CD4-positive, alpha-beta T cell (primary cell): ENCODE measurements at places on chromosomes 7 and 10.

DNA sequence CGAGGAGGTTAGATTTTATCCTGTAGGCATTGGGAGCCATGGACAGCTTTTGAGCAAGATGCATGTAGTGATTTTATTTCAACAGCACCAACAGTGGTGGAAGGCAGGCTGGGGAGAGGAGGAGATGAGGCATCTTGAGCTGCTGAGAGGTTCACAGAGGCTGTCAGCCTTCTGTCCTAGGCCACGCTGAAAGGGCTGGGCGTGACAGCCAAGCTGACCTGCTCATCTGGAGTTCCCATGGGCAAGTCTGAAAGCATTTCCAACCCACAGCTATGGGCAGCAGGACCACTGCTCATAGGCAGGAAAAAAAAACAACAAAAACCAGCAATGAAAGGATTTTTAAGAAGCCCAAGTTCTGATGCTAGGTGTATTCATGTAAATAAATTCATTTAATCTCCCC is 7.7 kb downstream of the NEURL1 start:
- DNase-seq: no peak

GRCh38 chr7:133294234-133294633 is 41.4 kb downstream of the EXOC4 start:
- no peak for DNase-seq

GRCh38 chr7:135308583-135309327 is 75.1 kb downstream of the STRA8 start:
- no peak for DNase-seq

DNA sequence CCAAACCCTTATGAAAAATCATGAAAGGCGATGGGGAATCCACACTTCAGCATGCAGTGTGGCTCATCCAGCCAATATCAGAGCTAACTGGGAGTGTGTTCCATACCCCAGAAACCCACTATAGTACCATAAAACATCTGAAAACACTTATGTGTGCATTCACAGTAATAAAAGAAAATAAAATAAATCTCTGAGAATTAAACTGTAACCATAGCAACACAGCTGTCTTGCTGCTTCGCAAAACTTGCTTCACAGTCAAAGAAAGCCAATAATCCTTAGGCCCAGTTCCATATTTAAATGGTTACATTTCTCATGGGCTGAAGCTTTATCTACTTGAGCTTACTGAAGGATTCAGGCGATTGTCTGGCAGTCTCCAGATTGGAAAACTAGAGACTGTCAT is 19.9 kb upstream of the POLR1F start:
- DNase-seq: no peak

DNA sequence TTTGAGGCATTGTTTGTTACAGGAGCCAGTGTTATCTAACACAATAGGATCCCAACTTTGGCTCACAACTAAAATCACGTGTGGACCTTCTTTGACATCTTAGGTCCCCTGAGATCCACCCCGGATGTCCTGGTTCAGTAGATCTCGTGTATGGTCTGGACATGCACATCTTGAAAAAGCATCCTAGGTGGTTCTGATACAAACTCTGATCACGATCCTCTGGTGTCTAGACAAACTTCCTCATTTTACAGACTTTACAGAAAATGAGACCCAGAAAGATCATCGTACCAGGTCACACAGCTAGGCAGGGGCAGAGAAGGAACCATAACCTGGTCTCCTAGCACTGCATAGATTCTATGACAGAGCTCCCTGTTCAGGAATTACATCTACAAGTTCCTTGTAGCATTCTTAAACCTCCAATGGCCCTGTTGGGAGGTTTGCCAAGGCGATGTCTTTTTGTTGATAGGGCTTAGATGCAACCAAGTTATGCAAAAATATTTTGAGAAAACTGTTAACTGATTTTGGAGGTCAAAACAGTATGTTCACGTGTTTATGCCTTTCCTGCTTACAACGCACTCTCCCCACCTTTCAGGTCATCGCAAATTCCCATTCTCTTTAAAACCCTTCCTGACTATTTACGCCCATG is 30.8 kb upstream of the CHST15 start:
- DNase-seq: no peak

- DNase-seq: no peak
Observed at GRCh38 chr10:124609698-124610097, 134.5 kb downstream of the FAM53B start.

GRCh38 chr7:40482845-40483244 is 348.0 kb downstream of the SUGCT start:
- DNase-seq: no peak

GRCh38 chr7:106068986-106069385 is 43.1 kb downstream of the SYPL1 start:
- DNase-seq: no peak

GRCh38 chr7:140714331-140715040 is 18.0 kb downstream of the NDUFB2 start:
- no peak for DNase-seq

- DNase-seq: no peak
Observed at GRCh38 chr10:72334196-72334824, 20.4 kb downstream of the DNAJB12 start.

DNA sequence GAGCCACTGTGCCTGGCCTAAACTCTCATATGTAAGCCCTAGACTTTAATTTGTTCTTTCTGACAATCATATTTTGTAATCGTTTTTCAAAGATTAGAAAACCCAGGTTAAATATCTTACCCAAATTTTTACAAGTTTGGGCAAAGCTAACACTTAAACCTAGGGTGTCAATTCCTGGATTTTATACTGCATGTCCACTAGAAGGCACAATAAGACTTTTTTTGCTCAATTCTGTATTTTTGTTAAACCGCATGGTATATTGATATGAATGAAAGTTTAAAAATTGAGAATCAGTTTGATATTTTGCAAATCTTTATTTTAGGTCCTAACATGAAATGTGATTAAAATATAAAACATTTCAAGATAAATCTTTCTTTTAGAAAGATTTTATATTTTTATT is 29.3 kb downstream of the DYNC2I1 start:
- no peak for DNase-seq

DNA sequence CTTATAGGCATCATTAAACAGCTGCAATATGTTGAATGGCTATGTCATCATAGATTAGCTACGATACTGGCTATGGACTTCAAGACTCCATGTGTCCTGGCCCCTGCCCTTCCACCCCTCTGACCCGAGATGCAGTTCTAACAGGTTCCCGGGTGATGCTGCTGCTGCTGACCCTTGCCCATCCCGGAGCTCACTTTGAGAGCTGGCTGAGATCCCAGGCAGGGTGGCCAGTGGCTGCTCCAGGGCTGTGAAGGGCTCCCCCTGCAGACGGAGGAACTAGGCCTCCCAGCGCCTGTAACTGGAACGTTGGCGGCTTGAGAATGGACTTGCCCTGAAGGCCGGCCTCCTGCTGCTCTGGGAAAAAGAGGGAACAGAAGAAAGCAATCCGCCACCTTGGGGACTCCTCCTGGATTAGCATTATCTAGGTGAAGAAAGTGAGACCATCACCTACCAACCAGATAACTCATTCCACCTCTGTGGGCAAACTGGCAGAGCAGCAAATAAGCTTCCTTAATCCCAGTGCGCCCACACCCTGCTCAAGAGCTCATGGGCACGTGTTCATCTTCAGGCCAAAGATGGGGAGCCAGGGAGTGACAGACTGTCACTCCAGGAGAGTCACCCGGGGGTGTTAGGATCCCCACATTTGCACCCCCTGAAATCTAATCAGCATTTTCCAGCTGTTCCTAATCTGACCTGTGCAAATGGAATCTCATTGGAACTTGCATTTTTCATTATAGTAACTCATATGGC is 56.8 kb downstream of the PARP12 start:
- DNase-seq: no peak

GRCh38 chr10:86953747-86954680 is 3.4 kb downstream of the MMRN2 start:
- DNase-seq: no peak

- DNase-seq: no peak
Observed at GRCh38 chr7:10888861-10889260, 84.8 kb upstream of the PHF14 start.

- no peak for DNase-seq
Observed at GRCh38 chr10:88652616-88653015, 11.6 kb upstream of the LIPF start.

- DNase-seq: no peak
Observed at GRCh38 chr10:17262502-17262901, 34.5 kb downstream of the VIM start.

GRCh38 chr10:68235581-68235980 is 3.7 kb upstream of the ATOH7 start:
- DNase-seq: no peak

DNA sequence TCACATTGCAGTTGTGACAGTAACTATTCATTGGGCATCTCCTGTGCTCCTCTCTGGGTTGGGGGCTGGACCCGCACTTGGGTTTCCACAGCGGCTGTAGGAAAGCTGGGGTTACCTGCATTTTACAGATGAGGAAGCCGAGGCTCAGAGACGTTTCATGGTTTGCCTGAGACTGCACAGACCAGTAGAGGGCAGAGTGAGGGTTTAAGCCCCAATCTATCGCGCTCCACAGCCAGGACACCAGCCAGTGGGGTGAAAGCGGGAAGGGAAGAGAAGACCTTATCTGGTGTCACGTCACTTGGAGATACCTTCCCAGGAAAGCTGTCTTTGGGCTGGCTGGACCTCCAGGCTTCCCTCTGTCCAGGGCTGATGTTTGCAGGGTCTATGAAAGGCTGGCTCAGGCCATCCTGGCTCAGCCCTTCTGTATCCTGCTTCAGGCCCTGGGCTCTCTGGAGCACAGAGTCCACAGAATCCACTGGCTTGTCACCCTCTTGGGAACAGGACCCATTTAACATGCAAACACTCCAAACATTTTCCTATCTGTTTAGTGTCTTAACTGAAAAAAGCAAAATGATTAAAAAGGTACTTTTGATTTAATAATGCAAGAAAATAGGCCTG is 167.7 kb downstream of the EMX2 start:
- DNase-seq: no peak

GRCh38 chr7:43880596-43880995 is 11.3 kb upstream of the MRPS24 start:
- DNase-seq: no peak

GRCh38 chr7:36606153-36606975 is 117.9 kb downstream of the AOAH start:
- DNase-seq: no peak

DNA sequence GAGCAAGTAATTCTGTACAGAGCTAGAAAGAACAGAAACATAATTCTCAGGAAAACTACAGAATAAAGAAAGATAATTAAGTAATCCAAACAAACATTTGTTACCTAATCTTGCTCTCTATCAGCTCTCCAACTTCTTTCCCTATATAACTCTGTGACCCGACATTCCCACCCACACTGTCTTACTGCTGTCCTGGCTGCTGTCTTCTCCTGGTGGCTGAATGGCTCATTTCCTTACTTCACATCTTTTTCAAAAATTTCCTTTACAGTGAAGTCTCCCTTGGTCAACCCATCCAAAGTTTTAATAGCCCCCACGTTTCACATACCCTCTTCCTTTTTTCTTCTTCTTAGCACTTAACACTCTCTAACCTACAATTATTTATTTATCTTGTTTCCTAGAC is 64.0 kb downstream of the HYCC1 start:
- DNase-seq: no peak

DNA sequence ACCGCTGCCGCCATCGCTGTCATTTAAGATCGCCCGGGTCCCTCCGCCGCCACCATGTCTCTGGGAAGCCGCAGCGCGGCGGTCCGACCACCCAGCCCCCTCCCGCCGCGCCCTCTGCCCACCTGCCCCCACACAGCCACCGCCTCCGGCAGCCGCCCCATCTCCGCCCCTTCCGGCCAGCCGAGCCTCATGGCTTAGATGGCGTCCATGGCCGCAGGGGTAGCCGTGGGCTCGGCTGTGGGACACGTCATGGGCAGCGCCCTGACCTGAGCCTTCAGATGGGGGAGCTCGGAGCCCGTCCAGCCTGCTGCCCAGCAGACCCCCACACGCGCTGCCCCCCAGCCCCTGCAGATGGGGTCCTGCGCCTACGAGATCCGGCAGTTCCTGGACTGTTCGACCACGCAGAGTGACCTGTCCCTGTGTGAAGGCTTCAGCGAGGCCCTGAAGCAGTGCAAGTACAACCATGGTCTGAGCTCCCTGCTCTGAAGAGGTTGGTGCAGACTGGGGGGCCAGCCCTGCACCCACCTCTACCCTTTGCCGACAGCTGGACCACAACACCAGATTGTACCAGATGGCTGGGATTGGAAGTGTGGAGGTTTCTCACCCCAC is 38.0 kb upstream of the TARP start:
- no peak for DNase-seq

DNA sequence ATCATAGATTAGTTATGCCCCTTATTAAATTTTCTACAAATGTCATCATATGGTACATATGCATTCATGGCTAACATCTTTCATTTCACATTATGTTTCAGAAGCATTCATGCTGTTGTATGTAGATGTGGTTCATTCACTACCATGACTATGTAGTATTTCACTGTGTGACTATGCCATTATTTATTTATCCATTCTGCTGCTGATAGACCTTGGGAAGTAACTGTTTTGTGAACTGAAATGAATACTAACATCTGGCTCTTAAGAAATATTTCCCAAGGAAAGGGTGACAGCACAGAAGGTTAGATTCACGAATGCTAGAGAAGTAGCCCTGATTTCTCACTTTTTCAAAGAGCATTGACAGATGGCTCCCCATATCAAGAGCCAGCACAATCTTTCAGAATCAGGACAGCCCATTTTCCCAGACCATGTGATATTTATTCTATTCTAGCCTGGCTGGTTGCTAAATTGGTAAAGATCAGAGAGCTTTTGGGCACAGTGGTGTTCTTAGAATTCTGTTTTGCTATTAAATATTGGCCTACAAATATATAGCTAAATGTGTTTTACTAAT is 157.4 kb downstream of the DYNC1I1 start:
- DNase-seq: no peak

GRCh38 chr10:116891208-116891607 is 41.9 kb downstream of the ENO4 start:
- DNase-seq: no peak

DNA sequence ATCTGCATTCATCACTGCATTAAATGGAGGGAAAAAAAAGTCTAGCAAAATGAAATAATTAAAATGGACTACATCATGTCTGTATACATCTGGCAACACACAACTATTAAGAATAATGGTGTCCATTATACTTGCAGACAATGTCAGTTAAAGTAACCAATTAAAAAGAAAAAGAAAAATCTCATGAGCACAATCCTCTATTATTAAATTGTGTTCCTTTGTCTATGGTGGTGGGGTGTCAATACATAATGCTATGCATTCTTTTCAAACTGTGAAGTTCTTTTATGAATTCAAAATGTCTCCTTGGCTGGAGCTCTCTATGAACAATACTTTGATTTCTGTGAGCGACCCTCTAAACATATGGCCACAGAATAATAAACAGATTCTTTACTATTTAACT is 63.5 kb downstream of the NRP1 start:
- DNase-seq: no peak

- no peak for DNase-seq
Observed at GRCh38 chr7:130162196-130162595, 43.0 kb downstream of the TMEM209 start.

- DNase-seq: no peak
Observed at GRCh38 chr7:42222125-42222524, 14.9 kb downstream of the GLI3 start.

GRCh38 chr7:49767719-49768118 is 5.7 kb upstream of the VWC2 start:
- no peak for DNase-seq

GRCh38 chr7:47817917-47818316 is 130.3 kb downstream of the PKD1L1 start:
- DNase-seq: no peak

GRCh38 chr7:74993121-74993520 is 28.6 kb downstream of the CASTOR2 start:
- DNase-seq: no peak

GRCh38 chr7:107846324-107846723 is 43.3 kb upstream of the SLC26A3 start:
- DNase-seq: no peak
